Activated CD4-positive, alpha-beta T cell treated with anti-CD3 and anti-CD28 coated beads for 36 hours (primary cell): ENCODE measurements at places on chromosomes 5 and 9.
A peak's percentile ranks its signal among the peaks of the same experiment; 100 is the strongest.

- DNase-seq, result no peak
Measured at GRCh38 chr5:83729362-83729761, 8.7 kb upstream of the HAPLN1 start.

DNA sequence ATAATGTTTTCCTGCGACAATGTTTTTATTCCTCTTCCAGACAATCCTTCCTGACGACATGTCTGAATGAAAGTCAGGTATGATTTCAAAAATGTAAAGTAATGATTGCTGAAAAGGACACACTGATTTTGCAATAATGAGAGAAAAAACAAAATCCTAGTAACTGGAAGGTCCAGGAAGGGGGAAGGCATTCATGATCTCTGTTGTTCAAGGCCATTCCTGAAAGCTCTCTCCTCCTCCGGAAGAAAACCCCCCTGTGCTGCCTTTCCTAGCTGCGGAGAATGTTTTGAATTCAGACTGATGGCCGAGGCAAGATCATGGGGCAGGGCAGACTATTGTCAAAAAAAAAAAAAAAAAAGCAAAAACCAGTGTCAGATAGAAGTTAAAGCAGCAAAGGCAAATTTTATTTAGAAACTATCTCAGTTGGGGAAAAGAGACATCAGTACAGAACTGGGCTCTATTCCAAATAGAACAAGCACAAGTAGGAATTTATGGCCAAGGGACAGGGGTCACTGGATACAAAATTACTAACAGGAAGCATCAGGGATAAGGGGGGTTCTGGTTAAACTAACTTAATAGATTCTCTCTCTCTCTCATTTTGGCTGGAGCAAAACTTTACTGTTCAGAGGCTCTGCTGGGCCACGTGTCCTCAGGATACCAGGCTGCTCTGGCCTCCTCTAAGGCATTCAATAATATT, 36.5 kb upstream of the CTSV start:
- no peak for DNase-seq

- peak; percentile 8 for DNase-seq
Measured at GRCh38 chr5:71887680-71888079, 168.6 kb downstream of the CARTPT start.

GRCh38 chr5:150081541-150082283, 4.6 kb downstream of the CSF1R start:
- DNase-seq, result no peak

DNA sequence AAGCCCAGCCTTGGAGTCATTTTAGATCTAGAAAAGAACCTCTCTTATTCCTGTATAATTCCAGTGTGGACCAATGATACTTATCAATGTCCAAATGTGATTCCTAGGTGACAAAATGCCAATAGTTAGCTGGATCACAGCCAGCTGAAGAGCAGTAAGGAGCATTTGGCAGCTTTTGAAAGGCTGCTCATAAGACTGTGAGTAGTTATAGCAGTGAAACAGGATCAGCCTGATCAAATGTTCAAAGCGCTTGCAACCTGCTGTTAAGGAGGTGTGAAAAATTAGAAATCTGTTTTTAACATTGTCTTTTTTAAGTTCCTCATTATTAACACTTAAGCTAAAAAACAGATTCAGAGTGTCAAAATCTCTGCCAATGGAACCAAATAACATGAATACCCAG, 85.1 kb downstream of the SSBP2 start:
- DNase-seq, result no peak

DNA sequence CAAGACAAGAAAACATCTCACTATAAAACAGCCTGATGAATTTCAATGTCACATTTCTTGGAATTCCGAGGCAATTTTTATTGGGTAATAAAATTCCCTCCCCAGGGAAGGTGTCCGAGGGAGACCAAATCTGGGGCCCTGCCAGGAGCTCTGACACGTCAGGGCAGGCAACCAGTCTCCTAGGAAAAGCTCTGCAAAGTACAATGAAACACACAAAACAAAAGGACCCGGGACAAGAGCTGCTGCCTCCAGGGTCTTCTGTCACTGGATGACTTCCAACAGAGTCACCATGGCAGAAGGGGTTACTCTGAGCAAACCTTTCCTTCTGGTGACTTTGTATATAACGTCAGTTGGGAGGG, 50.8 kb downstream of the SAXO1 start:
- DNase-seq, result no peak

DNA sequence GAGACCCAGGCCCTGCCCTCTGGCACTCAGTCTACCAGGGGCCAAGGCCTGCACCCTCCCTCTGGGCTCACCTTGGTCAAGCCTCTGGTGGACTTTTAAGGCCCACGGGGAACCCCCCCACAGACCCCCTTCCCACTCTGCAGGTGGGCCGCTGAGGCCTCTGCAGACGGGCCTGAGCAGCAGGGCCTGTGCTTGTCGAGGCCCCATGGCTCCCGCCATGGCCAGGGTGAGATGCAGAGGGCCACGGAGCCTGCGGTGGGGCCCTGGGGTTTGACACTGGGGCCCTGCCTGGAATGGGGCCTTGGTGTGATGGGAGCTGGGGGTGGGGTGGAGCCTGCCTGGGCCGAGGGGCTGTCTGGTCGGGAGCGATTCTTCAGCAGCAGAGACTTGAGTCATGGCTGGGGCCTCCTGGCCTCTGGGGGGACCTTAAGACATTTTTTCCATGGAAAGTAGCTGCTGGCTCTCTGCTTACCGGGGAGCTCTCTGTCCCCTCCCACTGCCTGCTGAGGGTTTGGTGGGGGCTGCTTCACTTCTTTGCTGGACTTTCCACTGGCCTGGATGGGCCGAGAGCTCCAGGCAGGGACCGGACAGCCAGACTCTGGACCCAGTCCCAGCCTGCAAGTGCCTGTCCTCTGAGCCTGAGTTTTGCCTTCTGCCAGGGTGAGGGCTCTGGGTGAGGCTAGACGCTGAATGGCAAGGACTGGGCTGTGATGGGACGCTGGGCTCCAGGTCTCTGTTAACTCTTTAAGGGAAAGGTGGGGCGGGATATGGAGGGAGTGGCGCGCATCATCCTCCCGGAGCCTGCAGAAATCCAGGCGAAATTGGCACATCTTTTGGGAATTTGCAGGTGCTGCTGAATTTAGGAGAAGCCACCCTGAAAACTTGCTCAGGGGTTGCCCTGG, 132.2 kb downstream of the RXRA start:
- no peak for DNase-seq

GRCh38 chr9:73441223-73441622, 289.6 kb downstream of the ANXA1 start:
- DNase-seq, result no peak

DNA sequence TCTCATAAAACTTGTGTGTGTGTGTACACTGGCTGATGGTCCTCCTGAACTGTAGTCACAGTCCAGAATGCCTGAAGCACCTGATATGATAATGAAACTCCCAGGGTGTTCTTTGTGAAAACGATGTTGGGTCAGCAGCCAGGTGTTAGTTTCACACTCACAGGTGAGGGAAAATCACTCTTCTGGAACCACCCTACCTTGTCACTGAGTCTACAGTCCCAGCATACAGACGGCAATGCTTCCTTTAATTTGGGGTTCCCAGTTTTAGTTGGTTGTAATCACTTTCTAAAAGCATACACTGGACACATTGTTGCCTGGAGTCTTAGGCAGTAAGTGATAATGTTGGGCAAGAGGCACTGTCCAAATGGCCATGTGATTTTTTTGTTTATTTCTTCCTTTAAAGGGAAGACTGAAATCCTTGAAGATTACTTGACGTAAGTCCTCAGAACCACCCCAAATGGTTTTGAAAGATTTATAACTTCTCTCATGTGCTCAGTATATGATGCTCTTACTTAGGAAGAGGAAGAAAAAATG, 18.2 kb upstream of the MGAT1 start:
- no peak for DNase-seq

- no peak for DNase-seq
Measured at GRCh38 chr9:24451346-24451745, 94.4 kb downstream of the IZUMO3 start.

DNA sequence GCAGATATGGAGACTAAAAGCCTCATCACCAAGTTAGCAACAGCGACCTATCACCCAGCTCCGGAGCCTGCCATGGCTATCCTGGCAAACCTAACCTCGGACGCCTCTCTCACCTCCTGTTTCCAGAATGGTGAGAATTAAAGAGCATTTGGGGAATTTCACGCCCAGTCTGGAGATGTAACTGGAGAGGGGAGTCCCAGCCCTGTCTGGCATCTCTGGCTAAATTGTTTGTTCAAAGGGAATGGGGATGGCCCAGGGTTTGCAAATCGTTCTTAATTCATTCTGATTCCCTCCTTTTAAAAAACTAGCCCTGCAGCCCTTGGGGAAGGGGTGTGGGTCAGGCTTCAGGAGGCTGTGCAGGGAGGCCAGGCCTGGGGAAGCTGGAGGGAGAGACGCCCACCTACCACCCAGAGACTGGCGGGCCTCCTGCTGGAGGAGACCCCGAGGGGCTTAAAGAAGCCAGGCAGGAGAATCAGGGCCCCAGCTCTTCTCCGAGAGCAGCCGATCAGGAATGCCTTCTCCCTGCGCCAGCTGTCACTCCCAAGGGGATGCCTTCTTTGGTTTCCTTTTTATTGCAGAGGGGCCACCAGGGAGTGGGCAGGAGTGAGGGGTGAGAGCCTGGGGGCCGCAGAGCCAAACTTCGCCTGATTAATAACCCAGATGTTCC, 964 bp upstream of the COL5A1 start:
- no peak for DNase-seq

DNA sequence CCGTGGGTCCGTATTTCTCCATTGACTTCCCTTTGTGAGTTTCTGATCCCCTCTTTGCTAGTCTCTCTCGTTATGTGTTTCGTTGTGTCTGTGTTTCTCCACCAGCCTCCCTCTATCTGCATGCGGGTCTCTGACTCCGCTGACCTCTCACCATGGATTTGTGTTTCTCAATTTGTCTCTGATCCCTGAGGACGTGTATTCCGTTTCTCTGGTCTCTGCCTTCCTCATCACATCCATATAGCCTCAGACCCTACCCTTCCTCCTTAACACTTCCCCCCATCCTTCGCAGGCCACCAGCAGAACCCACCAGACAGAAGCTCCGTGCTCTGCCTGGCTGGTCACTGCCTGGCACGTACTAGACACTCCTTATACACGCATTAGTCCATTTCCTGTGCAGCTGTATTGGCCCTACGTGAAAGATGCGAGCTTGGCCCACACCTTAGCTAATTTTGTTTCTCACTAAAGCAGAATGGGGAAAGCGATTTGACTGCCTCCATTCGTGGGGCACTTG, 631 bp downstream of the B4GALT7 start:
- peak; percentile 35 for DNase-seq

- no peak for DNase-seq
Measured at GRCh38 chr9:4114569-4115505, 185.0 kb downstream of the GLIS3 start.

GRCh38 chr9:133419005-133419404, 1.2 kb upstream of the REXO4 start:
- DNase-seq, result no peak

GRCh38 chr5:38450627-38451026, 105.8 kb downstream of the LIFR start:
- no peak for DNase-seq

DNA sequence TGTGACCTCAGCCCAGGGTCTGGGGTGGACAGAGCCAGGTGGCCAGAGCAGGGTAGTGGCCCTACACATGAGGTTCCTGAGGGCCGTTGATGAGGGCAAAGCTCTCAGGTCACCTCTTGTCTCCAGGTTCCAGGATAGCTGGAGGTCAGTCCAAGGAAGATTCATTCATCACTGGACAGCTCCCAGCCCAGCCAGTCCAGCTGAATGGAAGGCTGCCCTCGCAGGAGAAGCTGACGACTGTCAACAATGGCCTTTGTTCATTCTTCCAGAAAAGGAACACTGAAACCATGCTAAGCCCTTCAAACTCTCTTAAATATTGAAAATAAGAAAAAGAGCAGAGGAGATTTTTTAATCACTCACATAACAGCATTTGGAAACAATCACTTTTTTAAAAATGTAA, 169.7 kb upstream of the TBCA start:
- no peak for DNase-seq

- no peak for DNase-seq
Measured at GRCh38 chr5:106860398-106861044, 810.2 kb downstream of the EFNA5 start.
